ENCODE measurements at places on chromosomes 2 and 18. TPM values are rescaled to one million over a fixed set of nuclear protein-coding genes. Genes with fewer than 3 reads are reported as not detected.
A peak's percentile ranks its signal among the peaks of the same experiment; 100 is the strongest.

The LINC00305 gene
- not detected for total RNA-seq

The IL36A gene
- total RNA-seq, result not detected

The TCF23 gene
- not detected for total RNA-seq

The FABP1 gene
- not detected for total RNA-seq

The KCNE4 gene
- total RNA-seq, result not detected

The SLC9A2 gene
- total RNA-seq, result not detected

The ADGRF3 gene
- 0.18 TPM for total RNA-seq

The ORC2 gene
- total RNA-seq, result 34.0 TPM

The SLC1A4 gene
- 13.9 TPM for total RNA-seq

The CSRNP3 gene
- total RNA-seq, result not detected

The MARCO gene
- not detected for total RNA-seq

The TMEM200C gene
- total RNA-seq, result 0.07 TPM

The NTSR2 gene
- not detected for total RNA-seq

The PIGN gene
- total RNA-seq, result 31.1 TPM

The FBXO41 gene
- total RNA-seq, result 1.2 TPM

- no peak overlapping the region for H3K4me3 ChIP-seq
- no peak overlapping the region for H3K27ac ChIP-seq
- no peak for DNase-seq
- H3K36me3 ChIP-seq, result no peaks in the 10 kb centered on the region
- H3K4me1 ChIP-seq, result no peaks in the 10 kb centered on the region
Observed at GRCh38 chr2:212766921-212767320, 228.3 kb upstream of the ERBB4 start.

GRCh38 chr2:42424033-42424432, 63.0 kb upstream of the COX7A2L start:
- no peaks in the 10 kb centered on the region for H3K27me3 ChIP-seq
- H3K27ac ChIP-seq, result no peak overlapping the region
- no peaks in the 10 kb centered on the region for H3K36me3 ChIP-seq
- no peak overlapping the region for H3K4me3 ChIP-seq
- H3K4me1 ChIP-seq, result peaks cover 12% of the 10 kb centered on the region
- DNase-seq, result no peak

GRCh38 chr2:60621688-60622429, 68.4 kb upstream of the BCL11A start:
- no peak overlapping the region for H3K27ac ChIP-seq
- no peaks in the 10 kb centered on the region for H3K27me3 ChIP-seq
- no peak for DNase-seq
- no peak overlapping the region for H3K4me3 ChIP-seq
- no peaks in the 10 kb centered on the region for H3K36me3 ChIP-seq

DNA sequence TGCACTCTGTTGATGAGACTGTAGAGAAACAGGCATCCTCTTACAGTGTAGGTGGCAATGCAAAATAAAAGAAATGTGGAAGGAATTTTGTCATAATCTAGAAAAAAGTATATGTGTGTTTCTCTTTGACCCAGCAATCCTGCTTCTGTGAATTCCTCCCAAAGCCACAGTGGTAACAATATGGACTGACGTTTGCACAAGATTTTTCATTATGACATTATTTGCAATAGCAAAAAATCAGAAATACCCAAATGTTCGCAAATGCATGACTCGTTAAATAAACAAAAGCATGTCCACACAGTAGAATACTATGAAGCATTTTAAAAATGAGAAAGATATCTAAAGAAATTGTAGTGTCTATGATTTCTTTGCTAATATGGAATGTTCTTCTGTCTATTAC, 255.2 kb upstream of the NRP2 start:
- no peak overlapping the region for H3K27ac ChIP-seq
- H3K36me3 ChIP-seq, result no peaks in the 10 kb centered on the region
- DNase-seq, result peak; percentile 23

- H3K4me3 ChIP-seq, result no peak overlapping the region
- DNase-seq, result no peak
- peaks cover 8% of the 10 kb centered on the region for H3K4me1 ChIP-seq
- no peak overlapping the region for H3K27ac ChIP-seq
- no peaks in the 10 kb centered on the region for H3K27me3 ChIP-seq
Observed at GRCh38 chr2:216335252-216335651, 37.0 kb downstream of the MARCHF4 start.

- no peak overlapping the region for H3K4me3 ChIP-seq
- no peak for DNase-seq
- H3K4me1 ChIP-seq, result no peaks in the 10 kb centered on the region
- H3K27ac ChIP-seq, result no peak overlapping the region
- no peaks in the 10 kb centered on the region for H3K36me3 ChIP-seq
Observed at GRCh38 chr2:199612509-199613130, 154.9 kb upstream of the SATB2 start.

DNA sequence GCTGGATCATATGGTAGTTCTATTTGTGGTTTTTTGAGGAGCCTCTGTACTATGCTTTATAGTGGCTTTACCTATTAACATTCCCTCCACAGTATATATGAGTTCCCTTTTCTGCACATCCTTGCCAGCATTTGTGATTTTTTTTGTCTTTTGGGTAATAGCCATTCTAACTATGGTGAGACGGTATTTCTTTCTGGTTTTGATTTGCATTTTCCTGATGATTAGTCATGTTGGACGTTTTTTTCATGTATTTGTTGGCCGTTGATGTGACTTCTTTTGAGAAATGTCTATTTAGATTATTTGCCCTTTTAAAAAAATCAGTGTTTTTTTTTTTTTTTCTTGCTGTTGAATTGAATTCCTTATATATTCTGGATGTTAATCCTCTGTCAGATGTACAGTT, 31.1 kb downstream of the ACTR3 start:
- no peak overlapping the region for H3K4me3 ChIP-seq
- H3K27me3 ChIP-seq, result no peaks in the 10 kb centered on the region
- H3K36me3 ChIP-seq, result peaks cover 1% of the 10 kb centered on the region
- no peak for DNase-seq
- no peaks in the 10 kb centered on the region for H3K4me1 ChIP-seq

DNA sequence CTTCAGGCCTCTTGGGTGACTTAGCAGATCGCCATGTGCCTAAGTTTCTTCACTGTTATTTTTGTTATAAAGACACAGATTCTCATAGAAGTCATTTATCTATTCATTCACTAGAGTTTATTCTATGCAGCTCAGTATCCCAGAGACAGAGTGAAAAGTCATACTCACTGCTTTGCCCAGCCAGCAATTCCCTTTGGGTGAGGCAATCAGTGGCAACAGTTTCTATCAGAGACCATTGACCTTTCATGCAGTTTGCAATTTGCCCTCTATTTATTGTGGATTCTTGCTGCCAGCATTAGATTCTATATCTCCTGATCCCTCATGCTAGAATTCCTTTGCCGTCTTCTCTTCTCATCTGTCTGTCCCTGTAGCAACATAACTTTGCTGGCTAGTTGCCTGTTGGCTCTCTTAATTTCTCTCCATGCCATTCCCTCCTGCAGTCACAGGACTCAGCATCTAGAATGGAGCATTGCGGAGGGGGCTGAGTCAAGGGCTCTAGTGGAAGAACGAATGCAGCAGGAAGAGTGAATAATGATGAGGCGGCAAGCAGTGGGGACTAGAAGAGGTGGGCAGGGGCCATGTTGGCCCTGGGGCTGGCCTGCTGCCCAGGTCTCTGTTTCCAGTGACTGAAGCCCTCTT, 12.2 kb downstream of the SLC9A4 start:
- no peaks in the 10 kb centered on the region for H3K36me3 ChIP-seq
- H3K27ac ChIP-seq, result no peak overlapping the region
- H3K4me3 ChIP-seq, result no peak overlapping the region
- no peaks in the 10 kb centered on the region for H3K4me1 ChIP-seq
- peaks cover 13% of the 10 kb centered on the region for H3K27me3 ChIP-seq

DNA sequence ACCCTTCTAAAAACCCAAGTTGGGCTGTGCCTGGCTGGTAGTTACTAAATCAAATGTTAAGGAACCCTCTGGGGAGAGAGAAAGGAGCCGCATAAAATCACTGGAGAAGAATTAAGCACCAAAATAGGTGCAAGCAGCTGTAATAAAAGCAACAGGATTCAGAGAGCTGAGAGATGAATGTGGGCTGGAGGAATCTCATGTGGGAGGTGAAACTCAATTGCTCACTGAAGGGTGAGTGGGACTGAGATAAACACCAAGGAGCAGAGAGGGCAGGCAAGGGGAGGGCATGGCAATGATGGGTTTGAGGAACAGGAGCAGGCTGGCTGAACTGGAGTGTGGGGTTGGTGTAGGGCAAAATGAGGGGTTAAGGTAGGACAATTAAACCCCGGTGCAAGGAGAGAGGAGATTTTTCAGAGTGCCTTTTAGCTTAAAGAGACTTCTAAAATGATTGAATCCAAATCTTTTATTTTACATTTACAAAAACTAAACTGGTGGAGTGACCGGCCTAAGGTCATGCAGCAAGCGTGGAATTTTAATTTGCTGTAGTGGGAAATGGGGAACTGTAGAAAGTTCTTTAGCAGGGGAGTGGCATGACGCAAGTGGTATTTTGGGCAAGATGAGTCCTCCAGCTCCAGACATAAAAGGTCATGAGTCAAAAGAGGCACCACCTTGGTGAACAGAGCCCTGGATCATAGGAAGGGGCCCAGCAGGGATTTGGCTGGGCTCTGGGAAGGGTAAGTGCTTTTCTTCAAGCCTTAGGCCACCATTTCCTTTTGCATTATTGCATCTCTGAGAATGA, 10.5 kb downstream of the PLB1 start:
- no peaks in the 10 kb centered on the region for H3K4me1 ChIP-seq
- no peaks in the 10 kb centered on the region for H3K36me3 ChIP-seq
- no peak overlapping the region for H3K27ac ChIP-seq
- H3K27me3 ChIP-seq, result peaks cover 12% of the 10 kb centered on the region
- no peak for DNase-seq
- no peak overlapping the region for H3K4me3 ChIP-seq

GRCh38 chr2:226660526-226660925, 139.1 kb downstream of the IRS1 start:
- H3K36me3 ChIP-seq, result no peaks in the 10 kb centered on the region
- peaks cover 16% of the 10 kb centered on the region for H3K27me3 ChIP-seq
- no peak overlapping the region for H3K27ac ChIP-seq
- H3K4me3 ChIP-seq, result no peak overlapping the region
- no peak for DNase-seq

DNA sequence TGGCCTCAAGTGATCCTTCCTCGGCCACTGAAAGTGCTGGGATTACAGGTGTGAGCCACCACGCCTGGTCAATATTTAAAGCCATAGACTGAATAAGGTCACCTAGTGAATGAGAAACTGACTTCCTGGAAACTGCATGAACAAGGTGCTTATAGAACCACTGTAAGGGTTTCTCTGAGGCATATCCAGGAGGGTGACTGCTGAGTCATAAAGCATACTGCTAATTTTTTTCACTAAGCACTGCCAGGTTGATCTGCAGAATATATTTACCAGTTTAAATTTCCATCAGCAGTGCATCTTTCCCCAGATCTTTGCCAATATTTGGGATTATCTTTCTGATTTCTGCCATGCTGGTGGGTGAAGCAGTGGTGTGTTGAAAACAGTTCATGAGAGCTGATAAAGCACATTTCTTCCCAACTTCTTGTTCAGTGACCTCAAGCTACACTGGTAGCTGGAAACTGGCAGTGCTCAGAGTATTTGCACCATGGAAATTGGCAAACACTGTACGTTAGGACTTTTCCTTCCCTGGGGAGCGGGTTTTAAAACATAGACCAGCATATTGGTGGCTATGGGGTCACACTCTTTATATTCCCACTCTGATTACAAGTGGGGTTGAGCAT, 4.2 kb upstream of the CLIP4 start:
- no peak overlapping the region for H3K27ac ChIP-seq
- no peaks in the 10 kb centered on the region for H3K36me3 ChIP-seq
- H3K4me1 ChIP-seq, result peaks cover 1% of the 10 kb centered on the region
- H3K4me3 ChIP-seq, result no peak overlapping the region
- H3K27me3 ChIP-seq, result no peaks in the 10 kb centered on the region

GRCh38 chr2:84959095-84959565, 11.8 kb upstream of the KCMF1 start:
- H3K4me3 ChIP-seq, result no peak overlapping the region
- no peaks in the 10 kb centered on the region for H3K36me3 ChIP-seq
- H3K4me1 ChIP-seq, result peaks cover 28% of the 10 kb centered on the region
- peak overlapping the region; percentile 63 for H3K27ac ChIP-seq
- DNase-seq, result peak; percentile 71

- H3K4me1 ChIP-seq, result no peaks in the 10 kb centered on the region
- no peaks in the 10 kb centered on the region for H3K27me3 ChIP-seq
- H3K4me3 ChIP-seq, result no peak overlapping the region
- H3K27ac ChIP-seq, result no peak overlapping the region
- H3K36me3 ChIP-seq, result no peaks in the 10 kb centered on the region
- DNase-seq, result no peak
Observed at GRCh38 chr18:24928301-24928878, 423.6 kb downstream of the ZNF521 start.

- H3K27ac ChIP-seq, result peak overlapping the region; percentile 57
- peaks cover 92% of the 10 kb centered on the region for H3K4me1 ChIP-seq
- H3K27me3 ChIP-seq, result no peaks in the 10 kb centered on the region
- peak; percentile 76 for DNase-seq
- H3K4me3 ChIP-seq, result no peak overlapping the region
Observed at GRCh38 chr2:36438449-36438977, 82.9 kb downstream of the CRIM1 start.

- DNase-seq, result peak; percentile 65
- H3K27ac ChIP-seq, result no peak overlapping the region
- peaks cover 5% of the 10 kb centered on the region for H3K27me3 ChIP-seq
Observed at GRCh38 chr18:34322365-34323289, 97.9 kb upstream of the NOL4 start.

- no peaks in the 10 kb centered on the region for H3K4me1 ChIP-seq
- H3K27me3 ChIP-seq, result no peaks in the 10 kb centered on the region
- no peak overlapping the region for H3K27ac ChIP-seq
- H3K4me3 ChIP-seq, result no peak overlapping the region
- DNase-seq, result peak; percentile 82
Observed at GRCh38 chr2:241412144-241412543, 56.1 kb downstream of the FARP2 start.

- H3K4me1 ChIP-seq, result peaks cover 7% of the 10 kb centered on the region
- no peak overlapping the region for H3K4me3 ChIP-seq
- peaks cover 72% of the 10 kb centered on the region for H3K27me3 ChIP-seq
Observed at GRCh38 chr18:906416-907114, 1.9 kb downstream of the ADCYAP1 start.

- DNase-seq, result no peak
- peaks cover 7% of the 10 kb centered on the region for H3K27me3 ChIP-seq
- H3K4me3 ChIP-seq, result no peak within 1 kb of the TSS
- no peaks in the 10 kb centered on the region for H3K36me3 ChIP-seq
- no peak within 1 kb of the TSS for H3K27ac ChIP-seq
Observed at GRCh38 chr2:113173542-113174375, at the start of gene PSD4. Gene PSD4 (plus strand): TSS chr2:113173971. CDS start chr2:113182457, 8,486 bp downstream.

DNA sequence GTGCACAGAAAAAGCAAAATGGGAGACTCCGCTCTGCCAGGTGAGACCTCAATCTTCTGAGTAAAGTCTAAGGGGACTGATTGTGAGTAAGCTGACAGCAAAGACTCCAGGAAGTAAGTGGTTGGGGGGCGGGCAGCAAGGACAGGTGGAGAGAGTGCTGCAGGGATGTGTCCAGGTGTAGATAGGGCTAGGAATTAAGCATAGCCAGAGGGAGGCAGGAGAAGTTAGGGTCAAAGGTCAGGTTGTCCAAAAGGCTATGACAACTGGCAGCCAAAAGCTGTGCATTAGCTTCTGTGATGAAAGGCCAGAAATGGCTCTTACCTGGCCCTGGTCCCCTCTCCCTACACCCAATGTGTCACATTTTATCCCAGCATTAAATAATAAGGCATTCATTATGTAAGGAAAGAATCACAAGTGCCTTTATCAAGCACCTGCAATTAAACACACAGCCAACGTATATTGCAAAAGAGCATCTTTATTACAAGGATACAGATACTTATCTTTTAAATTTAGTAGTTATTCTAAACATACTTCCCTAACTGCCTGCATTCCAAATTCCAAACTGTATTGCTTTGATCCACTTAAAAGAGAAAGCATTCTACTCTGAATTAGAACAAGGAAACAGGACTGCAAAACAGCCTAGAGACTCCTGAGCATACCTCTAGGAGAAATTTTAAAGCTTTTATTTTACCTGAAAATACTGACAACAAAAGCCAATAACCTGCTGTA, 247.9 kb downstream of the IRS1 start:
- H3K27ac ChIP-seq, result no peak overlapping the region
- no peaks in the 10 kb centered on the region for H3K27me3 ChIP-seq
- no peaks in the 10 kb centered on the region for H3K36me3 ChIP-seq
- no peak for DNase-seq
